ENCODE measurements at places on chromosomes 2 and 18. TPM values are rescaled to one million over a fixed set of nuclear protein-coding genes. Genes with fewer than 3 reads are reported as not detected.
A peak's percentile ranks its signal among the peaks of the same experiment; 100 is the strongest.

DNA sequence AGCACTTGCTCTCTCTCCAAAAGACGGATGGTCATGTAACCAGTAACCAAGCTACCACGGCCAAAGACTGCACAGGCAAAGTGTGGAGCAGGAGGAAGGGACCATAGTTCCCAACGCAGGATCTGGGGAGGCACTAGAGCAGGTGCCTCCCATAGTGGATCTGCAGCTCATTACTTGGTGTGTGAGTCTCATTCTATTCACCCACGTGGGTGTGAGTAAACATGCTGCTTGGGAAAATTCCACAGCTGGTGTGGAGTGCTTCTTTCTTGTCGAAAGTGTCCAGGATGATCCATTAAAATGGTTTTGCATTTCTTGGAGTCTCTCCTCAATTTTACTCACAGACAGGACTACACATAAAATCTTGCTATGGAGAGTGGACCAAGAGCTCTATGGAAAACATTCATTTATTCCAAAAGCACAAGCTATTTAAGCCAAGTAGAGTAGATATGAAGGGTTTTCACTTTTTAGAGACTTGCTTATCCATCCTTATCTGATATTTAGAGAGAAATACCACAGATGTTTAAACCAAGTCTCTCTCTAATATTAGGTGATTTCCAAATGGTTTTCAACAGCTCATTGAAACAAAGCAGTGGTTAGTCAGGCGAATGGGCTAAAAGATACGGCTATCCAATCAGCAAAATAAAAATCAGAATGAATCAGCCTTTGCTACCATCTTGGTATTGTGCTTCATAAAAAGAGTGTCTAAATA is 104.3 kb upstream of the CCDC195 start:
- H3K4me3 ChIP-seq = no peak overlapping the region
- H3K27ac ChIP-seq = no peak overlapping the region
- H3K27me3 ChIP-seq = no peaks in the 10 kb centered on the region
- peaks cover 7% of the 10 kb centered on the region for H3K36me3 ChIP-seq
- DNase-seq = no peak

- peaks cover 12% of the 10 kb centered on the region for H3K4me1 ChIP-seq
- peak overlapping the region; percentile 32 for H3K27ac ChIP-seq
- no peaks in the 10 kb centered on the region for H3K27me3 ChIP-seq
- H3K36me3 ChIP-seq = peaks cover 40% of the 10 kb centered on the region
- no peak overlapping the region for H3K4me3 ChIP-seq
Measured at GRCh38 chr2:217803653-217803960, 199.2 kb downstream of the TNS1 start.

GRCh38 chr2:197560146-197560665 is 44.3 kb downstream of the MOB4 start:
- H3K4me3 ChIP-seq = no peak overlapping the region
- H3K27me3 ChIP-seq = no peaks in the 10 kb centered on the region

DNA sequence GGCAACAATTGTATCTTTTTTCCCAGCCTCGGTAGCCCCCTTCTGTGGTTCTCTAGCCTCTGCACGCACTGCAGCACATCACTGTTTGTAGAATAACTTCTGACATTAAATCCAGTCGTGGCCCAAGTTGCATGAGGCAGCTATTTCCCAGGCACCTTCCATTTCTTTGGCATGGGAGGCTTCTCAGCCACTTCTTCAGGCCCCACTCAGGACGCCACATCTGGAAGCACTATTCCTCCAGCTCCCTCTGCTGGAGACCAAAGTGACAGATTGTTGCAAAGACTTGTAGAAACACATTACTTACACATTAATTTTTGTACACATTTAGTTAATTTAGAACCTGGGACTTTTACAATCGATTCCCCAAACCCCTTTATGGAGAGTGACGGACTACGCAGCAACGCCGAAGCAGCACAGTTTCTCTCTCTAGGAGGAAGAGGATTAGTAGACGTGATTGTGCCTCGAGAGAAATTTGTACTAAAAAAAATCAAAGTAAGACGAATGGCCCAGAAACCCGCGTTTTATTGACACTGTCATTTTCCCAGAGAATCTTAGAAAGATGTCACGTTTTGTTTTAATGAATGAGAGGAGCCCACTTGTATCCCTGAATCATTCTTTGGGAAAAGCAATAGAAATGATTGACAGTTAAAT is 57.8 kb upstream of the RGPD5 start:
- no peaks in the 10 kb centered on the region for H3K27me3 ChIP-seq
- no peaks in the 10 kb centered on the region for H3K36me3 ChIP-seq
- H3K4me3 ChIP-seq = no peak overlapping the region

GRCh38 chr2:64222351-64222750 is 78.1 kb upstream of the PELI1 start:
- peaks cover 12% of the 10 kb centered on the region for H3K4me1 ChIP-seq
- no peak overlapping the region for H3K27ac ChIP-seq
- no peak overlapping the region for H3K4me3 ChIP-seq
- DNase-seq = no peak
- no peaks in the 10 kb centered on the region for H3K27me3 ChIP-seq

GRCh38 chr2:130920415-130921163 is 83.9 kb downstream of the ARHGEF4 start:
- no peaks in the 10 kb centered on the region for H3K36me3 ChIP-seq
- no peak for DNase-seq
- H3K4me3 ChIP-seq = no peak overlapping the region
- no peak overlapping the region for H3K27ac ChIP-seq
- no peaks in the 10 kb centered on the region for H3K27me3 ChIP-seq
- no peaks in the 10 kb centered on the region for H3K4me1 ChIP-seq

RPRM gene
- total RNA-seq = not detected

TMEM200C gene
- total RNA-seq = 5.8 TPM

KLHL14 gene
- not detected for total RNA-seq

DNA sequence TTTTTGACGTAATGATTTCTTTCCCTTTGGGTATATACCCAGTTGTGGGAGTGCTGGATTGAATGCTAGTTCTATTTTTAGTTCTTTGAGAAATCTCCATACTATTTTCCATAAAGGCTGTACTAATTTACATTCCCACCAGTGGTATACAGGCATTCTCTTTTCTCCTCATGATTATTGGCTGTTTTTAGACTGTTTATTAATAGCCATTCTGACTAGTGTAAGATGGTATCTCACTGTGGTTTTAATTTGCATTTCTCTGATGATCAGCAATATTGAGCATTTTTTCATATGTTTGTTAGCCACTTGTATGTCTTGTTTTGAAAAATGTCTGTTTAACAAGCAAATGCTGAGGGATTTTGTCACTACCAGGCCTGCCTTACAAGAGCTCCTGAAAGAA is 9.2 kb upstream of the CD28 start:
- H3K36me3 ChIP-seq = peaks cover 4% of the 10 kb centered on the region
- no peaks in the 10 kb centered on the region for H3K27me3 ChIP-seq
- no peak for DNase-seq
- H3K4me3 ChIP-seq = no peak overlapping the region

- H3K4me3 ChIP-seq = no peak overlapping the region
- no peak overlapping the region for H3K27ac ChIP-seq
- H3K27me3 ChIP-seq = no peaks in the 10 kb centered on the region
- H3K36me3 ChIP-seq = no peaks in the 10 kb centered on the region
Measured at GRCh38 chr18:67651438-67651837, 134.9 kb upstream of the DSEL start.

MATN3 gene
- total RNA-seq = 17.0 TPM

DNA sequence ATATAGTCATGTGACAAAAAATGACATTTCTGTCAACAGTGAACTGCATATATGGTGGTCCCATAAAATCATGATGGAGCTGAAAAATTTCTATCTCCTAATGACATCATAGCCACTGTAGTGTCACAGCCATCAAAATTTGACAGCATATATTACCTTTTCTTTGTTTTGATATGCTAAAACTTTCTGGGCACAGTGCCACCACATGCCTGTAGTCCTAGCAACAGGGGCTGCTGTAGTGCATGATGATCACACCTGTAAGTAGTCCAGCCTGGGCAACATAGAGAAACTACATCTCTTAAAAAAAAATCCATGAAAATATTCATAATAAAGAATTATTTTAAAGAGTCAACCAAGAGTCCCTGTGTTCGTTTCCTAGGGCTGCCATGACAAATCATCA is 155.5 kb upstream of the SERTAD2 start:
- H3K27me3 ChIP-seq = no peaks in the 10 kb centered on the region
- no peak overlapping the region for H3K4me3 ChIP-seq
- H3K4me1 ChIP-seq = peaks cover 23% of the 10 kb centered on the region
- DNase-seq = no peak
- H3K27ac ChIP-seq = no peak overlapping the region

- no peak overlapping the region for H3K27ac ChIP-seq
- H3K4me1 ChIP-seq = no peaks in the 10 kb centered on the region
- no peak overlapping the region for H3K4me3 ChIP-seq
- H3K27me3 ChIP-seq = no peaks in the 10 kb centered on the region
Measured at GRCh38 chr2:127951026-127951425, 65.3 kb upstream of the AMMECR1L start.

DNA sequence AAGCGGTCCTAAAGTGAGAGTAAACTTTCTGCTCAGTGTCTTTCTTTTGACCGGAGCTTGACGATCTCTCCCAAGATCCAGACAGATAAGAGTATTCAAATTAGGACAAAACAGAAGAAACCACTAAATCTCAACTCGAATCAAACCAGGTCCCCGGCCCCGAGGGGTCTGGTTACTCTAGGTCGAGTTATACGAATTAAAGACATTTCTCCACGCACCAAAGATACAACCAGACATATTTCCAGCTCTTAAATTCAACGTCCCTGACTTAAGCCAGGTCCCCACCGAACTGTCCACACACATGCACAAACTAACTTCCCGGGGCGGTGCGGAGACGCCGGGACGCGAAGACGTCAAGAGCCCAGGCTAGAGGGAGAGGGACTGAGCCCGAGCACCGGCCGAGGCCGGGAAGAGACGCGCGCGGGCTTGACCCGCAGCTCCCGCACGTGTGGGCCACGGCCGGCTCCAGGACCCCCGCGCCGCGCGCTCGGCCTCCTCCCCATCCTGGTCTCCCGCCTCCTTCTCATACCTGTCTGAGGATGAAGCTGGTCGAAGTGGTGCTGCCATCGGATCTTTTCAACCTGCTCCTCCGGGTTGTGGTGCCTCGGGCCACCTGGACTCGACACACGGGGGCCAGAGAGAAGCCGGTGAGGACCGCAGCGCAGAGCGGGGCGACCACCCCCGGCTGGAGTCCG is 896 bp downstream of the CACNB4 start:
- no peak for DNase-seq
- H3K36me3 ChIP-seq = no peaks in the 10 kb centered on the region
- peaks cover 19% of the 10 kb centered on the region for H3K4me1 ChIP-seq

- H3K36me3 ChIP-seq = no peaks in the 10 kb centered on the region
- H3K27me3 ChIP-seq = peaks cover 7% of the 10 kb centered on the region
- H3K27ac ChIP-seq = no peak overlapping the region
- no peak overlapping the region for H3K4me3 ChIP-seq
- no peak for DNase-seq
Measured at GRCh38 chr18:53864770-53865169, 359.7 kb downstream of the MBD2 start.

GRCh38 chr2:223923976-223924375 is 21.2 kb downstream of the WDFY1 start:
- peaks cover 45% of the 10 kb centered on the region for H3K4me1 ChIP-seq
- no peaks in the 10 kb centered on the region for H3K27me3 ChIP-seq
- H3K27ac ChIP-seq = no peak overlapping the region
- no peak overlapping the region for H3K4me3 ChIP-seq
- H3K36me3 ChIP-seq = peaks cover 6% of the 10 kb centered on the region

DNA sequence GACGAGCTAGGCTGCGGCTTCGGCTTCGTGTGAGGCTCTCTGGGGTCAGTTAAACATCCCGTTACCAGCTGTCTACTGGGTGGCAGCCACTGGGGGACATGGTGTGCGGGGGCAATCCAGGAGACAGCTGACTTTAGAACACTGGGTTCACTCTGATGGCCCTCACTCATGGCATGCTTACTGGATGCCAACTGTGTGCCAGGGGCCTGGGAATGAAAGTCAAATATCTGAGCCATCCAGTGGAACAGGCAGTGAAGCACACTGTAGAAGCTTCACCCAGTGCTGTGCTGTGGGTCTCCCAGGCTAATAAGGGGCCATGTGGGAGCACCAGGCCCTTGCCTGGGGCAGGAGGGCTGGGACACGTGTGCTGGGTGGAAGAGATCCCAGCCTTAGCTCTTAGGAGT is 48.3 kb downstream of the GLI2 start:
- no peak overlapping the region for H3K4me3 ChIP-seq
- H3K4me1 ChIP-seq = peaks cover 31% of the 10 kb centered on the region
- no peaks in the 10 kb centered on the region for H3K27me3 ChIP-seq
- no peak for DNase-seq
- H3K36me3 ChIP-seq = peaks cover 1% of the 10 kb centered on the region

DNA sequence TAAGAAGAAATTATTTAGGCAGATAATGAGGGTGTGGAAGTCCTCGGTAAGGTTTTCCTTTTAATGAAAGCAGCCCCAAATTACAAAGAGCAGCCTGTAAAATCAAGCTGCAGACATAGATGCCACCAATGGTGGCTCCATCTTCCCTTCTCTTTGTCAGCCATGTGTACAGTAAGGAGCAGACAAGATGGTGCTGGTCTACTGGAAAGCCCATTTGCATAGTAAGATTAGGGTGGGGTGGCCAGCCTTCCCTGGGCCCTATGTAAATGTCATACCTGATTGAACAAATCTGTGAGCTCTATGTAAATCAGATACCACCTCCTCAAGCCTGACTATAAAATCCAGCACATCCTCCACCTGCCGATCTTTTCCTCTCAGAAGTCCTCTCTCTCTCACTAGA is 154.4 kb upstream of the SERTAD2 start:
- DNase-seq = no peak
- peak overlapping the region; percentile 65 for H3K27ac ChIP-seq
- peaks cover 21% of the 10 kb centered on the region for H3K4me1 ChIP-seq
- H3K27me3 ChIP-seq = no peaks in the 10 kb centered on the region
- H3K36me3 ChIP-seq = no peaks in the 10 kb centered on the region

- H3K27ac ChIP-seq = no peak overlapping the region
- H3K4me1 ChIP-seq = peaks cover 11% of the 10 kb centered on the region
- no peak overlapping the region for H3K4me3 ChIP-seq
- H3K27me3 ChIP-seq = no peaks in the 10 kb centered on the region
- peaks cover 2% of the 10 kb centered on the region for H3K36me3 ChIP-seq
Measured at GRCh38 chr2:207778298-207778882, 8.7 kb upstream of the FZD5 start.

GRCh38 chr2:11473659-11474433 is 7.9 kb upstream of the E2F6 start:
- H3K4me3 ChIP-seq = no peak overlapping the region
- H3K36me3 ChIP-seq = no peaks in the 10 kb centered on the region
- DNase-seq = no peak
- H3K27ac ChIP-seq = no peak overlapping the region
- peaks cover 21% of the 10 kb centered on the region for H3K27me3 ChIP-seq

DNA sequence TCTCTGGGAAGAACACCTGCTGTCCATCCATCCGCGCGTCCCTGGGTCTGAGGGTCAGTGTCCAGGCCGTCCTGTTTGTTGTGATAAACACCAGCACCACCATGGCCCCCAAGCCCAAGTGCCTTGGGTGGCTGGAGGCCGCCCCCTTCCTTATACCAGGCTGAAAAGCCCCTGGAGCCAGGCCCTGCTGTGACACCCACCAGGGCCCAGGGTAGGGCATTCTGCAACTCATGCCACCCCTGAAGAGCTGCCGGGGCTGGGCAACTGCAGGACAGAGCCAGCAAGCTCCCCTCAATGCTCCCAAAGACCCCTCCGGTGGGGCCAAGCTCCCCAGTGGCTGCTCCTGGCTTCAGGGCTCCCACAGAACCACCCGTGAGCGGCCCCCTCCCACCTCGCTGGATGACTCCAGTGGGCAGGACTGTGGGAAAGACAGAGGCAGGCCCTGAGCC is 31.9 kb upstream of the SNED1 start:
- no peak overlapping the region for H3K4me3 ChIP-seq
- H3K27me3 ChIP-seq = peaks cover 8% of the 10 kb centered on the region
- peaks cover 4% of the 10 kb centered on the region for H3K36me3 ChIP-seq
- DNase-seq = peak; percentile 84
- H3K4me1 ChIP-seq = peaks cover 3% of the 10 kb centered on the region
- no peak overlapping the region for H3K27ac ChIP-seq

GRCh38 chr2:158357699-158358098 is 98.9 kb downstream of the CCDC148 start:
- no peaks in the 10 kb centered on the region for H3K27me3 ChIP-seq
- no peaks in the 10 kb centered on the region for H3K4me1 ChIP-seq
- H3K4me3 ChIP-seq = no peak overlapping the region
